ENCODE measurements at places on chromosomes 2 and 18.

- no peak overlapping the region for H3K27ac ChIP-seq
- H3K4me1 ChIP-seq = no peaks in the 10 kb centered on the region
- no peak overlapping the region for H3K4me3 ChIP-seq
- no peak for DNase-seq
- no peaks in the 10 kb centered on the region for H3K27me3 ChIP-seq
Observed at GRCh38 chr18:41886126-41886807, 68.8 kb upstream of the PIK3C3 start.

GRCh38 chr2:184413221-184413620 is 185.1 kb upstream of the ZNF804A start:
- no peak overlapping the region for H3K27ac ChIP-seq
- no peak overlapping the region for H3K4me3 ChIP-seq
- no peaks in the 10 kb centered on the region for H3K4me1 ChIP-seq
- no peaks in the 10 kb centered on the region for H3K27me3 ChIP-seq

DNA sequence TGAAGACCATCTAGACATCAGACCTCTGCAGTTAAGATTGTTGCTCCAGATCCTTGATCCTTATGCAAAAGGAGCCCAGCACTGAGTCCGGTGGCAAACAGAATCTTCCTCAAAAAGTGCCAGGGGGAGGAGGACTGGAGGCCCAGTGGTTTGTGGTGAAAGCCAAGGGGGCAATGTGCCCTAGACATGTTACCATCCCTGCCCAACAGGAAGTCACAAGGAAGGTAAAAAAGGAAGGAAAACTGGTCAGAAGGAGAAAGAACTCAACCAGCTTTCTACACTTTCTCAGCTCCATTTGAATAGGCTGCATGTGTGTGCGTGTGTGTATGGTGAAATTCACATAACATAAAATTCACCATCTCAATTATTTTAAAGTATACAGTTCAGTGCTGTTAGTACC is 25.0 kb upstream of the KDM3A start:
- H3K27ac ChIP-seq = no peak overlapping the region
- H3K36me3 ChIP-seq = no peaks in the 10 kb centered on the region
- peaks cover 7% of the 10 kb centered on the region for H3K27me3 ChIP-seq

- no peaks in the 10 kb centered on the region for H3K36me3 ChIP-seq
- H3K27ac ChIP-seq = no peak overlapping the region
- no peak for DNase-seq
- no peaks in the 10 kb centered on the region for H3K27me3 ChIP-seq
- no peak overlapping the region for H3K4me3 ChIP-seq
Observed at GRCh38 chr2:134647607-134648256, 71.1 kb downstream of the TMEM163 start.

GRCh38 chr2:187547353-187547979 is 6.8 kb downstream of the TFPI start:
- no peak overlapping the region for H3K27ac ChIP-seq
- no peak overlapping the region for H3K4me3 ChIP-seq
- DNase-seq = no peak
- no peaks in the 10 kb centered on the region for H3K4me1 ChIP-seq

DNA sequence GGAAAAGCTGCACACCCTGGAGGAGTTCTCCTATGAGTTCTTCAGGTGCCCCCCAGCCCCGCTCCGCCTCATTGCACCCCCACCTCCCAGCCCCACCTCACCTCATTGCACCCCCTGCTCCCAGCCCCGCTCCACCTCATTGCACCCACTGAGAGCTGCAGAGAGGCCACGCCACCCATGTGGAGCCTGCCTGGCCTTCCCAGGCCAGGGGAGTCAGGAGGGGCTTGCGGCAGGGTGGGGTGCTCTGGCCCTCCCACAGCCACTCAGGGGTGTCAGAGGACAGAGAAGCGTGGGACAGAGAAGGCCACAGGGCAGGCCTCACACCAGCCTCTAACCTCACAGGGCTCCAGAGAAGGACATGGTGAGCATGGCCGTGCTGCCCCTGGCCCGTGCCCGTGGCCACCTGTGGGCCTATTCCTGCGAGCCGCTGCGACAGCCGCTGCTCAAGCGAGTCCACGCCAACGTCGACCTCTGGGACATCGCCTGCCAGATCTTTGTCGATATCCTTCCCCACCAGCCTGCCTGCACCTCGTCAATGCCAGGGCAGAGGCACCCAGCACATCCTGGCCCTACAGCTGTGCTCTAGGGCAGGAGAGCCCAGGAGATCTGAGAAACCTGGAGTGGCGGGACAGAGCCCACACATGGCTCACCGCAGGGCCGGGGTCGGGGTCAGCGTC is 15.0 kb upstream of the GPR17 start:
- H3K27me3 ChIP-seq = no peaks in the 10 kb centered on the region
- no peak overlapping the region for H3K4me3 ChIP-seq
- H3K27ac ChIP-seq = no peak overlapping the region
- no peak for DNase-seq
- no peaks in the 10 kb centered on the region for H3K36me3 ChIP-seq

DNA sequence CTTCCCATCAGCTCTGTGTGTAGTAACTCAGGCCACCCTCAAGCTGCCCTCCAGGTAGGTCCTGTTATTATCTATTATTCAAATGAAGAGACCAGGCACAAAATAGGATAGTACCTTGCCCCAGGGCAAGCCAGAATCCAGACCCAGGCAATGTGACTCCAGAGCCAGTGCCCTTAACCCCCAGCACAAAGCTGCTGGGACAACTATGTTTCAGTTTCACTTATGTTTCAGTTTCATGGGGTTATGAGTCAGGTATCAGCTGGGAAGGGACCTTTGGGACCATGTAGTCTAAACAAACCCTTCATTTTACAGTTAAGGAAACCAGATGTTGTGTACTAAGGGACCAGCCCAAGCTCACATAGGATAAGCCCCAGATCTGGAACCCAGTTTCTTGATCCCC is 10.0 kb downstream of the HK2 start:
- H3K4me3 ChIP-seq = no peak overlapping the region
- DNase-seq = no peak
- no peaks in the 10 kb centered on the region for H3K27me3 ChIP-seq
- H3K36me3 ChIP-seq = no peaks in the 10 kb centered on the region
- peak overlapping the region; percentile 53 for H3K27ac ChIP-seq
